ENCODE measurements at places on chromosomes 11 and 22.

DNA sequence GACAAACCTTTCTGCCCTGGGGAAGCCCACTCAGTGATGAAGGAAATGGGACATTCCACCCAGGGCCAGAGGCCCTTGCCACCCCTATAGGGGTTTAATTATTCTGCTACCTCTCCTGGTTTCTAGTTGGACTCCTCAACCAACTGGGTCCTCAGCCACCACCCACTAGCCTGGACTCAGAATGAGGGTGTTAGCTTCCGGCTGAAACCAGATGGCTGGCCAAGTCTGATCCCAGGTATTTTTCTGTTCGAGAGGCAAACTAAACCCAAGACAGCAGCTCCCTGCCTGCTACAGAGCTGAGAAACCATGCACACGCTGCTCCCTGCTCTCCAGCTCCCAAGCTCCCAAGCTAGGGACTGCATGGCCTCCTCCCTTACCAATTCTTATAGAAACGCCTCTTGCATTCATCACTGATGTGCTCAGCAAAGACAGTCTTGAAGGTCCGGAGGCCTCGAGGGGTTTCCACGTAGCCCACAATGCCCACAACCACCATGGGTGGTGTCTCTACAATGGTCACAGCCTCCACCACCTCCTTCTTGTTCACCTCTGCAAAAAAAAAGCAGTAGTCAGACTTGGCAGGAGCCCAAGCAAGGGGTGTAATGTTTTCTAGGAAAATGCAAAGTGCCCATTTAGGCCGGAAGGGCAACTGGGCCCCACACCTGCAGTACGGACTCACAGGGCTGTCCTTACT lies 2.2 kb downstream of the RPL3 start:
- DNase-seq: no peak

DNA sequence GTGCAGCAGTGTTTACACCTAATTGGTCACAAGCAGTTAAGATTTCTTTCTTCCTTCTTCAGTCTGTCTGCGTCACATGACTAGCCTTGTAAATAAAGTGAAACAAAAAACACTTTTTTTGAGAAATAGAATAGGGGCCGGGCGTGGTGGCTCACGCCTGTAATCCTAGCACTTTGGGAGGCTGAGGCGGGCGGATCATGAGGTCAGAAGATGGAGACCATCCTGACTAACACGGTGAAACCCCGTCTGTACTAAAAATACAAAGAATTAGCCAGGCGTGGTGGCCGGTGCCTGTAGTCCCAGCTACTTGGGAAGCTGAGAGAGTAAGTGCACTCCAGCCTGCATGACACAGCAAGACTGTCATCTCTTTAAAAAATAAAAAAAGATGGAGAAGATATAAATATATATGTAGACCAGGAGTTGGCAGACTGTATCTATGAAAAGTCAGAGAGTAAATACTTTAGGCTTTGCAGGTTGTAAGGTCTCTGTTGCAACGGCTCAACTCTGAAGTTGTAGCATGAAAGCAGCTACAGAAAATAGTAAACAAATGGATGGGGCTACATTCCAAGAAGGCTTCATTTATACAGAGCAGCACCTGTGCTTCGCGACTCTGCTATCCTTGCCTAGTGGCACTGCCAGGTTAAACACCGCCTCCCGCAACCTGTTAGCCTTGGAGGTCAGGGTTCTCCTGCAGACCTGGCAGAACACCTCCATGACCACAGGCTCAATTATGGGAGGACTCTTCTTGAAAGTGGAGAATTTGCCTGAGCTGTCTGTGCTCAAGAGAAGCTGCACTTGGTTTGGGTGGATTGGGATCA lies 55.9 kb downstream of the PPP6R2 start:
- DNase-seq: no peak

DNA sequence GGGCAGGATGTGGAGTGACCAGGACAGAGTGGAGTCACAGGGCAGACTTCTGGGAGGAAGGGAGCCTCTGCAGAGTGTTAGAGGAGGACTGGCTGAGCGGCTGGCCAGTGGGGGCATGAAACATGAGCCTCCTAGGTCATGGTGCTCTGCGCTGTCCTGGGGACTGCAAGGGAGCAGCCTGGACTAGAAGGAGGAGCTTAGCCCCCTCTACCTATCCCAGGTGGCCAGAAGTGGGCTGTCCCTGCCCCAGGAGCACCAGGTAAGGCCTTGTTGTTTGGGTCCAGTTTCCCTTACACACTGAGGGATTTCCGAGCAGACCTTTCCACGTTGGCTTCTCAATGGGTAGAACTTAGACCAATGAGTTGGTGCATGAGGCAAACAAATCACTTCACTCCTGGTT lies 7.4 kb downstream of the PKNOX2 start:
- no peak for DNase-seq

- DNase-seq: no peak
Observed at GRCh38 chr22:29948385-29948769, 65.4 kb downstream of the MTMR3 start.

DNA sequence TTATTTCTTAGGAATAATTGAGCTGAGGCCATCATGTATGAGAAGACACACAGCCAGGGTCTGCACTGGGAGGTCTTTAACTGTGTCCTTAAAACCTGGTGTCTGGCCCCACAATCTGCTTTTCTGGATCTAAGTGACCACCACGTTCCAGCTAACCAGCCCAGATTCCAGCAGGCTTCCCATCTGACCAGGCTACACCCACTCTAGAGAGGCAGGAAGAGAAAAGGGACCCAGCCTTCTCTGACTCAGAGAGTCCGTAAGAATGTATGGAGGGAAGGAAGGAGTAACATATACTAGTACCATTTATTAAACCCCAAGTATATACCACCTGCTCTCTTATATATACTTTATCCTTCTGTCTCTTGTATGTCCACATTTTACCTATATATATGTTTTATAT lies 80.1 kb downstream of the LDLRAD3 start:
- no peak for DNase-seq

- no peak for DNase-seq
Observed at GRCh38 chr11:71301046-71301857, 48.9 kb upstream of the SHANK2 start.

DNA sequence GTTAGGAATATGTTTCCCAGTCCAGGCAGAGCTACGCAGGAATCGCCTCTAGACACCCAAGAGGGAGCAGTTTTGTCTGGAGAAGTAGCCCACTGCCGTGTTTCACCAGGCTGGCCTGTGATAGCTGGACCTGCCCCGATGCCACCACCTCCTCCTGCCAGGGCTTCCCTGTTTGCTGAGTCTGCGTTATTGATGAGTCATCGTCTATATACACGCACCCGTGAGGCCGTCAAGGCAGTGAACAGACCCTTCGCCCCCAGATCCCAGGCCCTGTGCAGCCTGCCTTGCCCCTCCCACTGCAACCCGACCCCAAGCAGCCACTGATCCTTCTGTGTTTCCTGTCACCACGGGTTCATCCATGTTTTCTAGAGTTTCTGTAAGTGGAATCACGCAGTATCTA lies 141.9 kb downstream of the IGLL1 start:
- DNase-seq: no peak

GRCh38 chr11:19511413-19512183 lies 201.0 kb upstream of the NAV2 start:
- DNase-seq: no peak

- DNase-seq: no peak
Observed at GRCh38 chr11:20310137-20310536, 53.4 kb upstream of the HTATIP2 start.

GRCh38 chr11:125412509-125412908 lies 83.6 kb downstream of the FEZ1 start:
- no peak for DNase-seq

DNA sequence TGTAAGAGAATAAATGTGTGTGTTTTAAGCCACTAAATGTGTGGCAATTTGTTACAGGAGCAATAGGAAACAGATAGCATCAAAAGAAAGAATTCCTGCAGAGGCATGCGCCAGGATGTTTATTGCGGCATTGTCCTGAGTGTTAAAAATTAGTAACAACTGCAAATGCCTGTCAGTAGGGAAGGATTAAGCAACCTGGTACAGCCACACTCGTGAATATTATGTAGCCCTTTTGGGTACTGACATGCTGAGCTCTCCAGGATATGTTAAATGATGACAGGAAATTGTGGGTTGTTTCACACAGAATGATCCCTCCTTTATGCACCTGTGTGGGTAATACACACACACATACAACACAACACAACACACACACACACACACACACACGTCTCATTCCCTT lies 69.7 kb upstream of the MYOD1 start:
- no peak for DNase-seq

DNA sequence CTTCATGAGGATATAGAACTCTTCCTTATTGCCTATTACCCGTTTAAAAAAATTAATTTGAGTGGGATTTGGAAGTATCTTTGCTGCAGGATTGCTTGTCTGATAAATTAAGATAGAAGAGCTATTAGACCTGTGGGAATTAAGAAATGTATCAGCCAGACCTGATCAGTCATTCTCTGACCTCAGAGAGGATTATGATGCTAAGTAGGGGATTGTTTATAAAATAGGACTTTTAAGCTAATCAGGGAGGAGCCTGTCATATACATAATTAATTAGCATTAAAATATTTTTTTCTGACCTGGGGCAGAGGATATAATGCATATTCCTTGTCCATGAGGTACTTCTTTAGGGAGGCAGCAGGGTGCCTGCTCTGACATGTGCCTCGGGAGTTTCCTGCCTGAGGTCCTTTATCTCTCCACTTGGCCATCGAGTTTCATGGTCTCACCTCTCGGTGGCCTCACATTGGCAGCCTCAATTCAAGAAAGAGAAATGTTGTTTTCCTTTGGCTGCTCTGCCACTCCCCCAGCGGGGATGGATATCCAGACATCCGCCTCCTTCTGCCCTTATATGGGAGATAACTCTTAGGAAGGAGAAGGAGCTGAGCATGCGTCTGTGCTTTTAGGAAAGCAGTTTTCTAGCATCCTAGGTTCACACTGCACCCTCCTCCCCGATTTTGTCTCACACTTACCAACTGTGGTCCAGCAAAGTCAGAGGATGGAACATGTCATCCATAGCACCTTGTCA lies 41.1 kb downstream of the DIXDC1 start:
- DNase-seq: no peak

GRCh38 chr11:127037596-127037995 lies 37.0 kb upstream of the KIRREL3 start:
- no peak for DNase-seq

DNA sequence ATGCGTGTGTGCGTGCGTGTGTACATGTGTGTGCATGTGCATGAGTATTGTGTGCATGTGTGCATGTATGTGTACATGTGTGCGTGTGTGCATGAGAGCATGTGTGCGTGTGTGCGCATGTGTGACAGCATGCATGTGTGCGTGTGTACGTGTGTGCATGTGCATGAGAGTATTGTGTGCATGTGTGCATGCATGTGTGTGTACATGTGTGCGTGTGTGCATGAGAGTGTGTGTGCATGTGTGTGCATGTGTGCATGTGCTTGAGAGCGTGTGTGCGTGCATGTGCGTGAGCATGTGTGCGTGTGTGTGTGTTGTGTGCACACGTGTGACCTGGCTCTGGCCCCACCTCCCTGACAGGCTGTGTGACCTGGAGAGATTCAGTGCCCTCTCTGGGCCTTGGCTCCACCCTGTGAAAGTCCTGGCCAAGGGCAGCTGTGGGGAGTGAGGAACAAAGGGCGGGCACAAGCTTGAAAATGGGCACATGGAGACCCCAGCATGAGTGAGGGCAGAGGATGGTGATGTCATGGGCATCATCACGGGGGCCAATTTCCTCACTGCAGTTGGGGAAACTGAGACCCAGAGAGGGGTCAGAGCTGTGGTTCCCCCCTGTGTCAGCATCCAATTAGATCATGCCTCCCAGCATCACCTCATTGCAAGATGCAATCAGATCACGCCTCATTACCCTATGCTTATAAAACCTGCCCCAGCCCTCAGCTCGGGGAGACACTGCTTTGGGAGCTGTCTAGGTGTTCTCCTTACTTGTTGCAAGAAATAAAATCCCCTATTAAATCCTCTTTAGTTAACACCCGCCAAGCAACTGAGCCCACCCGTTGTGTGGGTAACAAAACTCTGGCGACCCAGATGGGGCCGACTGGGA lies 658 bp downstream of the ACY3 start:
- no peak for DNase-seq

DNA sequence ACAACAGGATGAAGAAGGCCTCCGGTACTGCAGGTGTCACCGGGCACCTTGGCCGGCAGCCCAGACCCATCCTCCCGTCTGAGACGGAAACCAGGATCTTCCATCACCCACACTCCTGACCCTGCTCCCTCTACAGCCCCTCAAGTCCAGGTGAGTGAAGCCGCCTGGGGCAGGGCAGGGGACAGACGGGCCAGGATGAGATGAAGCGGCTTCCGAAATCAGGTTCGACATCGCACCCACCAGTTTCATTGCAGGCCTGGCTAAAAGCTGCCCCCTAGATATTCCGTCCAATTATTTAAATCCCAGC lies 639.1 kb downstream of the TBC1D22A start:
- no peak for DNase-seq

DNA sequence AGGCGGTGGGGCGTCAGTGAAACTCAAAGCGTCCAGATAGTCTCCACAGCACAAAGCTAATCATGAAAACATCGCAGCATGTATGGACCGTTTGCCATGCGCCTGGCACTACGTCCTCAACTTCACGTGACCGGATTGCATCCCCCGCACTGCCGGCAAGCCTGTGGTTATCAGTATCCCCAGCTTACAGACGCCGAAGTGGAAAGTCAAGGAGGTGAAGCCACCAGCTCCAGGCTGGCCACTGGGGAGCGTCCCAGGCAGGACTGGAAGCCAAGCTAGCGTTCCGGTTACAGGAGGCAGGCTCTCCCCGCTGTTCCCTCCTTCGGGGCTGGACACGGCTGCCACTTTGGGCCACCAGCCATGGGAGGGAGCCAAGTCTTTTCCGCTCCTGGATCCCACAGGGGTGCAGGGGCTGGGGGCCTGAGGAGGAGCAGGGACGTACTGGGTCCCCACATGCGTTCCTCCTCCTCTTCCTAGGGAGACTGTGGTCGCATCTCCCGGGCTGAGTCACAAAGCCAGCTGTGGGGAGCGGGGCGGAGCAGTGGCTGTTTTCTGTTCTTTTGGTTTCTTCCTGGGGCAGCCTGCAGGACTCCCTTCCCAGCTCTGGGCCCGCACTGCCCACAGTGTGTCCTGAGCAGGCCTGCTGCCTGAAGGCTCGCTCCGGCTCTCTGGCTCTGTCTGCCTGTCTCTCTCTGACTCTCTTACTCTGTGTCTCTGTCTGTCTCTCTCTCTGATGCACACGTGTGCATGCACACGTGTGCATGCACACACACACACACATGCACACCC lies 4.3 kb upstream of the OSBPL5 start:
- DNase-seq: peak; percentile 13

- no peak for DNase-seq
Observed at GRCh38 chr22:50401907-50402306, 58.8 kb downstream of the PPP6R2 start.

- no peak for DNase-seq
Observed at GRCh38 chr11:72411623-72412419, 22.5 kb downstream of the CLPB start.

Measured in stimulated activated CD4-positive, alpha-beta T cell treated with anti-CD3 and anti-CD28 coated beads, Interleukin-1b, Interleukin-23, amount 100 ng/mL, for 24 hours (primary cell).